ENCODE measurements at places on chromosomes 3 and 15.

DNA sequence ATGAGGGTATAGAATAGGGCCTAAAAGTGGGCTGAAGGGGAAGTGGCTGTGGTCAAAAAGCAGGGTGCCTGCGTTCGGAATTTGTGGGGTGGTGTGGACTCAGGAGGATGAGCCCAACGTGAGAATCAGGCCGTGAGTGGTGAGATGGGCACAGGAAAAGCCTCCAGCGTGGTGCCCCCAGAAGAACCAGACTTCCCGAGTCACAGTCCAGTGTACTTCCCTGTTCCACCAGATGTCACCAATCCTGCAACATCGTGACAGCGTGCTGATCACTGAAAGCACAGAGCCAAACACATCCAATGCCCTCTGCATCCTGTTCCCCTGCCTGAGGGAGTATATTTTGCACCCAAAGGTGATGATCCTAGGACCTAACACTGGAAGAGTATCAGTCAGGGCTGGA, 20.8 kb upstream of the ACAN start:
- DNase-seq: no peak

DNA sequence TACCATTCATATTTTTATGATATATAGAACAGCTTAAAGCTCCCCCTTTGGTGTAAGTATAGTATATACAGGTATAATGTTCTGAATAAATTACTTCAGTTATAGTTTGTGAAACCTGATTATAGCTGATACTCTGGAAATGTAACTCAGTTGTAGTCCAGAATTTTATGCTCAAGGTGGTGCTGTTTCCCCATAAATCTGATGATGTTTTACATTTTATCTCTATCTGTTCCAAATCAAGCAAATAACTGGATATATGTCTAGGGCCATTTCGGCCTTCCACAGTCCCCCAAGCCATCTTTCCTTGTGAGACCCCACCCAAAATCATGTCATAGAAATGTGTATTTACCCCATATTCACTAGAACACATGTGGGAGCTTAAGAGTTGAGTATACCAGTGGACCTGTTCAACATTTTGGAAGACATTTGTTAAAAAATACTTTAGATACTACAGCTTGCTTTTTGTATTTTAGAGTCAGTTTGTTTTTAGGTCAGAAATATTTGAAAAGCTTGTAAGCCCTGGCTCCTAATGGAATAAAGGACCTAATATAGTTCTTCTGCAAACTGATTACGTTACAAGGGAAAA, 107.1 kb downstream of the ATG7 start:
- no peak for DNase-seq

DNA sequence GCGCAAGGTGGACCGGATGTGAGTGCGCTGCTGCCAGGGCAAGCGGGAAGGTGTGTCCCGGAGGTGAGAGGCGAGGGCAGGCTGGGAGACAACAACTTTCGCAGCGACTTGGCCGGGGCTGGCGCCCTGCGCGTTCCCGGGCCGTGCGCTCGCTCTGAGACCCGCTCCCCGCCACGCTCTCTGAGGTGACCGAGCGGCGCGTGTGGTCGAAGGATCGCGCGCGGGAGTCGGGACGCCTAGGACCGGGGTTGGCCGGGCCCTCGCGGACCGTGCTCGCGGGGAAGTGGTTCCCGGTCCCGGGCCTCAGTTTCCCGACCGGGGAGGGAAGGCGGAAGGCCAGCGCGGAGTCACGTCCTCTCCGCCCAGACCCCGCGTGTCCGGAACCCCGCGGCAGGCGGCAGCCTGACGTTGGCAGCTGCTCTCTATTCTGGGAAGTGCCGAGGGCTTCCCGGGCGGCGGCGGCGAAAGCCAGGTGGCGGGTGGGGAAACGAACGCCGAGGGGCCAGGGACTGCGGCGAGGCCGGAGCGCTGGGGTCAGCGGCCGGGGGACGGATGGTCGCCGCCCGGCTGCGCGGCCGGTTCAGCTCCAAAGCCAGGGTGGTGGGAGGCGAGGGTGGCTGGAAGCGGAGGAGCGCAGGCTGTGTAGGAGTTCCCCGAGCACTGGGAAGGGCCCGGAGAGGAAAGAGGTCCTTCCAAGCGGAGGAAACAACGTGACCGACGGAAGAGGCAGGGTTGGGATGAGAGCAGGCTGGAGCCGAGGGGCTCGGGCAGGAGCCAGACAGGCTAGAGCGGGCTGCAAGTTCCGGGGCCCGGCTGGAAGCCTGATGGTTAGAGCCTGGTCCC, 1.0 kb upstream of the IGF2BP2 start:
- no peak for DNase-seq

DNA sequence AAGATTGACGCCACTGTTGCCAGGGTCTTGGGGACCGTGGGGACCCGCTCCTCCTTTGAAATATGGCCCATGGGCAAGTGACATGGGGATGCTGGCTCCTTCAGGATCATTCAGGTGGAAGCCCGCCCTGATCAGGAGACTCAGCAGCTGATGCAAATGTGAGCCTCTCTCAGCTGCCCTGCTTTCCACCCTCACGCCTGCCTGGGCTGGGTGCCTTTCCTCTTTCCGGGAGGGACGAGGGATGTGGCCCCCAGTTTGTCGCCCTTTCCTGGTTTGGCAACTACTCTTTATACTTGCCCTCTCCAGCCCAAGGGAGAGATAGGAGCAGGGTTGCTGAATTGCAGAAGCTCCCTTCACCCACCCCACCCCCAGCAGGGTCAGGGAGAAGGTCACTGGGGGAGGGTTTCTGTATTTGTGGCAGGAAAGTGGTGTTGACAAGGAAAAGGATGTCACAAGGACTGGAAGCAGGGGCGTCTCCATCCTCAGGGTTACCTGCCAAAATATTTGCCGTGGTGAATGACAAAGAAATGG, 21.8 kb downstream of the DNASE1L3 start:
- peak; percentile 68 for DNase-seq

DNA sequence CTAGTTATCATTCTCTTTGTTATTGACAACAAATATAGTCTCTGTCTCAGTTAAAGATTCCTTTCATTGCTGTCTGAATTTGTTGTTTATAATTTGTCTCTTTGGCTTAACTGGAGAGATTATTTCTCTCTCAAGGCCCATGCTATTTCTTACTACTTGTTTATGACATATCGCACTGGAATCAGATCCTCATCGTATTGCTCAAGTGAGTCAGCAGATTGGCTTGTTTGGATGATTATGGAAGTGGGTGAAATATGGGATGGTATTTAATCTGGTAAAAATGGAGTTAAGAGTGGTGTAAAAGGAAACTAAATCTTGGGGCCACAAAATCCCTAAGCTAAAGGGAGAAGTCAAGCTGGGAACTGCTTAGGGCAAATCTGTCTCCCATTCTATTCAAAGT, 613.1 kb downstream of the SI start:
- DNase-seq: no peak

Measured in chondrocyte (in vitro differentiated cells).